Myocyte (in vitro differentiated cells): ENCODE measurements at places on chromosomes 16 and 17. TPM values are rescaled to one million over a fixed set of nuclear protein-coding genes. Genes with fewer than 3 reads are reported as not detected.

DNA sequence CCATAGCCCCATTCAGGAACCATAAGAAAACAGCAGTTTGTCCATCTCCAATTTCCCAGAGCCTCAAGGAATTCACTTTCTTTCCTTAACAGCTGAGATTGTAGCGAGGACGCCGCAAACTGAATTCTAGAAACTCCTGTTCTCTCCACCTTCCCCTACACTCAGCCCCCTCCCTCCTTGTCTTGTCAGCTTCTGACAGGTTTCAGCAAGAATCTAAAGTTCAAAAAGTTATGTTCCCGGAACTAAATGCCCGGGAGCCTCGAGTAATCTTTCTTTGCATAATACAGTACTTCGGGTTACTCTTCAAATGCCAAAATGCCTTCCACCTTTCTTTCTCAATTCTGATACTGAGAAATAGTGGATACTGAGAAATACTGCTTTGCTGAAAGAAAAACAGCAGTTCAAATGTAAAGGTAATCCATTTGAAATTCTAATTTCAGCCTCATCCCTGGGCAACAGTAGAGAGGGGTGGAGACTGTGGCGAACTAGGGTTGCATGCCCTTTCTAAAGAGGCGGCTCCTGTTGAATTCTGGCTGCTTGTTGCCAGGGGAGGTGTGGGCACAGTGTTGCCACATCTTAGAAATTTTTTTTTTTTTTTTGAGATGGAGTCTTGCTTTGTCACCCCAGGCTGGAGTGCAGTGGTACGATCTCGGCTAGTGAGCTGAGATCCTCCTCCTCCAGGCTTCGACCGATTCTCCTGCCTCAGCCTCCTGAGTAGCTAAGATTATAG, 63.5 kb upstream of the USP7 start:
- DNase-seq, result no peak

GRCh38 chr17:62186841-62187240, 121.8 kb upstream of the MED13 start:
- DNase-seq, result no peak

GRCh38 chr16:48137822-48138221, 18.0 kb downstream of the ABCC12 start:
- DNase-seq, result no peak

GRCh38 chr16:19963301-19963700, 78.7 kb upstream of the GPRC5B start:
- no peak for DNase-seq

DNA sequence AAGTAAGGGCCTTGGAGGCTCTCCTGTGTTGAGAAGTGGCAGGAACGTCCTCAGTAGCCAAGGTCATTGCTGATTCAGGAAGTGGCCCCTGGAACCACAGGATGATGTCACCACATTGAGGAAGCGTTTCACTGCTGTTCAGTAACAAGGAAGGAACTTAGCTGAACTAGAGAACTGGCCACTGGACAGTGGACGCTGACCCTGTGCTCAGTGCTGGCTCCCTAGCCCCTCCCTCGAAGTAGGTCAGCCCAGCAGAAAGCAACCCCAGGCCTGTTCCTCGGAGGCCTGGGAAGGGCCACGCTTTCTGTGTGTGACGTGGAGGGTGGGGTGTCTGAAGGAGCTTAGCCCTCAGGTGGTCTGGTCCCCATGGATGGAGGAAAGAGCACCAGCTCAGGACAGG, 58.3 kb downstream of the B9D1 start:
- DNase-seq, result peak; percentile 31

Gene NGFR
- 44.7 and 113 TPM in 2 replicates for total RNA-seq

- DNase-seq, result no peak
Observed at GRCh38 chr17:40607641-40608040, 40.0 kb downstream of the SMARCE1 start.

Gene SLC5A2
- total RNA-seq, result 0.05 TPM in 1 of 2 replicates, not detected in the other

- DNase-seq, result no peak
Observed at GRCh38 chr17:67646472-67646871, 71.3 kb upstream of the NOL11 start.

- DNase-seq, result no peak
Observed at GRCh38 chr16:76768948-76769347, 422.0 kb upstream of the MON1B start.

GRCh38 chr16:71929048-71929447, 33.7 kb downstream of the IST1 start:
- DNase-seq, result peak; percentile 88

Gene RCVRN
- not detected in 2 replicates for total RNA-seq

Gene KRTAP4-1
- total RNA-seq, result not detected in 2 replicates

GRCh38 chr17:73208139-73208827, 15.4 kb downstream of the COG1 start:
- no peak for DNase-seq

DNA sequence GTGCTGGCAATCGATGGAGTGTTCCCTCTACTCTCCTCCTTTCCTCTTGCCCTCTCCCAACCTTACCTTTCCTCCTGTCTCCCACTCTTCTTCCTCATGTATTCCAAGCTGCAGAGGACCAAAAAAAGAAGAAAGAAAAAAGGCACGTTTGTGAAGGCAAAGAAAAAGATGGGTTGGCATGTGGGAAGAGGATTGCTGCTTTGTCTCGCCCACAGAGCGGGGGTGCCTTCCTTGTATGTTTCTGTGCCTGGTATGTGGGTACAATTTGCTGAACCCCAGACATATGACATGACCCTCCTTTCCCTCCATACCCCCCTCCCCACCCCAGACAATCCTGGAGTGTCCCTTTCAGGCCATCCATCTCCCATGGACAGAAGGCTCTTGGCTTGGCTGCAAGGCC, 13.1 kb upstream of the CTCF start:
- DNase-seq, result no peak

GRCh38 chr17:68851890-68852289, 103.3 kb downstream of the ABCA8 start:
- no peak for DNase-seq

Gene SP6
- 0.05 and 0.16 TPM in 2 replicates for total RNA-seq

DNA sequence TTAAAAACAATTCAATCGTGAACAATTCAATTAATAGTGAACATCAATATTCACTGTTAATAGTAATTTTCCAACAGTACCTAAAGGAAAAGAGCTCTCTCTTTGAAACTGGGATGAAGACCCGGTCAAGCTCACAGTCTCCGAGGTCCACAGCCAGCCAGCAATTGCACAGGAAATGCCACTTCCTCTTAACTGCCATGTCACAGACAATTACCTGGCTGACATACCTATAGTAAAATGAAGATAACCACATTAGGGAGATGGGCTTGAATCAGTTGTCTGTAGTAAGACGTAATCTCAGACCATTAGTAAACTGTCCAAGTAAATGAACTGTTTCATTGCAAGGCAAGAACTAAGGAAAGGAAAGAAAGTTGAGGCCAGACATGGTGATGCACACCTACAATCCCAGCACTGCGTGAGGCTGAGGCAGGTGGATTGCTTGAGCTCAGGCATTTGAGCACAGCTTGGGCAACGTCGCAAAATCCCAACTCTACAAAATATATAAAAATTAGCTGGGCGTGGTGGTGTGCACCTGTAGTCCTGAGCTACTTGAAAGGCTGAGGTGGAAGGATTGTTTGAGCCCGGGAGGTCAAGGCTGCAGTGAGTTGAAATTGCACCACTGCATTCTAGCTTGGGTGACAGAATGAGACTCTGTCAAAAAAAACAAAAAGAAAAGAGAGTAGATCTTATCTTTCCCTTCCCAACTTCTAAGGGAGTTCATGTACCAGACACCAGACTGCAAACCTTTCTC, 36.9 kb downstream of the PKD1L3 start:
- DNase-seq, result no peak

Gene ZNF423
- total RNA-seq, result 0.21 and 1.4 TPM in 2 replicates

Gene KRT39
- total RNA-seq, result not detected in 2 replicates

- no peak for DNase-seq
Observed at GRCh38 chr16:80527297-80527696, 13.5 kb upstream of the DYNLRB2 start.

- peak; percentile 30 for DNase-seq
Observed at GRCh38 chr17:37570527-37571093, 38.6 kb downstream of the SYNRG start.

- DNase-seq, result peak; percentile 71
Observed at GRCh38 chr17:80220054-80220735, at the start of the genes SGSH and SLC26A11. SGSH (minus strand) TSS chr17:80220333; CDS start chr17:80220313, 20 bp downstream. SLC26A11 (plus strand) TSS chr17:80220427; CDS start chr17:80221561, 1,134 bp downstream.

DNA sequence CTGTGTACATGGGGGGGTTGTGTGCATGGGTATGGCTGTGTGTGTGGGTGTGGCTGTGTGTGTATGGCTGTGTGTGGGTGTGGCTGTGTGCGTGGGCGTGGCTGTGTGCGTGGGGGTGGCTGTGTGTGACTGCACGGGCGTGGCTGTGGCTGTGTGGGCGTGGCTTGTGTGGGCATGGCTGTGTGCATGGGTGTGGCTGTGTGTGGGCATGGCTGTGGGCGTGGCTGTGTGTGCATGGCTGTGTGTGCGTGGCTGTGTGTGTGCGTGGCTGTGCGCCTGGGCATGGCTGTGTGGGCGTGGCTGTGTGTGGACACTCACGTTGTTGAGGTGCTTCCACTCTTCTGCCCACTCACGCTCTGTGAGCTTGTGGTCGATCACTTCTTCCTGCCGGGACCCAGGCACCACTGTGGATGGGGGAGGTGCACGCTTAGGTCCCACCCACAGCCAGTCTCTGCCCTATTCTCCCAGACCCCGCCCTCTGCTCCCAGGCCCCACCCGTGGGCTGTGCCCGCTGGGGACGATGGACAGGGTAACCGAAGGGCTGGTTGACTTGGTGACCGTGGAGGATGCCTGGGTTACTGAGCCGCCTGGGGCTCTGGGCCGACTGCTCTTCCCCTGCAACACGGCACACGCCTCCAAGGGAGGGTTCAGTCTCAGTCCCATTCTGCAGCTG, 16.0 kb upstream of the PABPN1L start:
- no peak for DNase-seq

DNA sequence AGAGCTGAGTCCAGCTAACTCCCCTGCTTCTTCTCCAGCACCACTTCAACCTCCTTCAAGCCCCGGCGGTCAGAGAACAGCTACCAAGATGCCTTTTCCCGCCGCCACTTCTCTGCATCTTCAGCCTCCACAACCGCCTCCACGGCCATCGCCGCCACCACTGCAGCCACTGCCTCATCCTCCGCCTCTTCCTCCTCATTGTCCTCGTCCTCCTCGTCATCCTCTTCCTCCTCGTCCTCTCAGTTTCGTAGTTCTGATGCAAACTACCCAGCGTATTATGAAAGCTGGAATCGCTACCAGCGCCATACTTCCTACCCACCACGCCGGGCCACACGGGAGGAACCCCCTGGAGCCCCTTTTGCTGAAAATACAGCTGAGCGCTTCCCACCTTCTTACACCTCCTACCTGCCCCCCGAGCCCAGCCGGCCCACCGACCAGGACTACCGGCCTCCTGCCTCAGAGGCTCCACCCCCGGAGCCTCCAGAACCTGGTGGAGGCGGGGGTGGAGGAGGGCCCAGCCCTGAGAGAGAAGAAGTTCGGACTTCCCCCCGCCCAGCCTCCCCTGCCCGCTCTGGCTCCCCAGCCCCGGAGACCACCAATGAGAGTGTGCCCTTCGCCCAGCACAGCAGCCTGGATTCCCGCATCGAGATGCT, 7.1 kb downstream of the SETD1A start:
- DNase-seq, result no peak

- peak; percentile 76 for DNase-seq
Observed at GRCh38 chr16:31093132-31093703, 1.4 kb downstream of the VKORC1 start.

Gene ITGAD
- not detected in 2 replicates for total RNA-seq

DNA sequence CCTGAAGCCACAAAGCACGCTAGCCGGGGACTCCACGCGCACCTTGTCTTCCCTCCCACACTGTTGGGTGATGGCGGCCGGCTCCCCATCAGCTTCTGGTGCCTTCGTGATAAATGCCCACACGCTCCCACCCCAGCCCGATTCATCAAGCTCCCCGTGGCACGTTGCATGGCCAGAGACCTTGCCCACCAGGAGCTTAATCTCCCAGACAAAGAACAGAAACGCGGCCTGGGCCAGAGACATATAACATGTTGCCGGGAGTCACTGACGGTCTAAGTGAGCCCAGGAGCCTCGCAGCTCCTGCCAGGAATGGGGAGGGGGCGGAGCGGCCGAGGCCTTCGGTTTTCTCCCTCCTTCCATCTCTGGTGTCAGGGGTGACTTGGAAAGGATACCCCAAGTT, 93.1 kb downstream of the SDK2 start:
- DNase-seq, result no peak

DNA sequence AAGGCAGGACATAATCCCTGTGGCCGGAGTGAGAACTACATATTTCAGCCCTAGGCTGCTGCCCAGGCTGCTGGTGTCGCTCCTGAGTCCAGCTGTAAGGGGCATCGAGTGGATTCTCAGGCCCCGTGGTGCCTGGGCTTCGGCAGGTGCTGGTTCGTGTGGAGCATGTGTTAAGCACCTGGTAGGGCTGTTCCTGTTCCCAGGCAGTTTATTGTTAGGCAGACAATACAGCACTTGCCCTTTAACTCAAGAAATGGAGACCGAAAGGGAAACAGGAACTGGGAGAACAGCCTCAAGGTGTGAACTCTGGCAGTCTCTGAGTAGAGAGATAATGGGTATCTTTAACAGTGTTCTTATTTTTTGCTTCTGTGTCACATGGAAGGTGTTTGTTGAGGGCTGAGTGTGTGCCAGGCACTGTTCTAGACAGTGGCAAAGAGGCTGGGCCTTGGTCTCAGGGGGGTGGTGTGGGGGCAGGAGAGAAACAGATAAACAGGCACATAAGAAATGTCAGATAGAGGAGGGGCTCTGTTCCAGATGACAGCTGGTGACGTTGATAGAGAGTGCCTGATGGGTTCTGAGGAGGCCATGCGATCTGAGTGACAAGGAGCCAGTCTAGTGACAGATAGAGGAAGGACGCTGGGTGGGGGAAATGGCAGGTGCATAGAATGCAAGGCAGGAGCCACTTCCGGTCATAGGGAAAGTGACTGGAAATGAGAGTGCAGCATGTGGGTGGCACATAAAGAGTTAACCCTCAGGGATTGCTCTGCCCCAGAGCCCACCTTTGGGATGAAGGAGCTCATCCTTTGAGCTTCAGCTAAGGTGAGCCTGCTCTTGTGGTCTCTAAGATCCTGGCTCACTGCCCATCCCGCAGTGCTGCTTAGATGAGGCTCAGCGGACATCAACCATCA, 33.8 kb downstream of the EPN2 start:
- no peak for DNase-seq

GRCh38 chr17:21397341-21398190, 21.4 kb downstream of the KCNJ12 start:
- DNase-seq, result no peak

DNA sequence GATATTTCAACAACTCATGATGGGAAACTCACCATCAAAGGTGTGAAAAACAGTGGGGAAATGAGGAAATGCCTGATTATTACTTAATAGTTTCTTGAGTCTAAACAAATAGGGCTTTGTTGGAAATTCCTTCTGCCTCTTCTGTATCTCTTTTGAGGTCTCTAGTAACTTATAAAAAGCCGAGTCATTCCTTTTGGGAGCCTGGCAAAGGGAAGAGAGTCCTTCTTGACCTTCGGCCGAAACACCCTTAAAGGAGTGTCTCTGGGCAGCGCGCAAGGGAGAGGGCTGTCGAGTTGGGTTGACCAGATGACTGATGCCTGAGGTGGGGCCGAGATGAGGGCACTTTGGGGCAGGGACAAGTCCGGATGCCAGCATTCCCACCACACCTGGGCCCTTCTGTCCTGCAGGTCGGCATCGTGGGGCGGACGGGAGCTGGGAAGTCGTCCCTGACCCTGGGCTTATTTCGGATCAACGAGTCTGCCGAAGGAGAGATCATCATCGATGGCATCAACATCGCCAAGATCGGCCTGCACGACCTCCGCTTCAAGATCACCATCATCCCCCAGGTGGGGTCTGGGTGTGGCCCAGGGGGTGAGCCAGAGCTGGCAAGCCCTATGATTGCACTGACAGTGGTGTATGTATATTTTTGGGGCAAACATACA, 89.2 kb downstream of the ABCC6 start:
- DNase-seq, result no peak
